Activated T-helper 1 cell treated with anti-CD3 and anti-CD28 coated beads, Interleukin-2, amount 50 U/mL, for 16 hours (primary cell): ENCODE measurements at places on chromosomes 7 and 10.

- no peak for DNase-seq
These were observed 33.8 kb upstream of the TOMM7 start for GRCh38 chr7:22856416-22856815.

DNA sequence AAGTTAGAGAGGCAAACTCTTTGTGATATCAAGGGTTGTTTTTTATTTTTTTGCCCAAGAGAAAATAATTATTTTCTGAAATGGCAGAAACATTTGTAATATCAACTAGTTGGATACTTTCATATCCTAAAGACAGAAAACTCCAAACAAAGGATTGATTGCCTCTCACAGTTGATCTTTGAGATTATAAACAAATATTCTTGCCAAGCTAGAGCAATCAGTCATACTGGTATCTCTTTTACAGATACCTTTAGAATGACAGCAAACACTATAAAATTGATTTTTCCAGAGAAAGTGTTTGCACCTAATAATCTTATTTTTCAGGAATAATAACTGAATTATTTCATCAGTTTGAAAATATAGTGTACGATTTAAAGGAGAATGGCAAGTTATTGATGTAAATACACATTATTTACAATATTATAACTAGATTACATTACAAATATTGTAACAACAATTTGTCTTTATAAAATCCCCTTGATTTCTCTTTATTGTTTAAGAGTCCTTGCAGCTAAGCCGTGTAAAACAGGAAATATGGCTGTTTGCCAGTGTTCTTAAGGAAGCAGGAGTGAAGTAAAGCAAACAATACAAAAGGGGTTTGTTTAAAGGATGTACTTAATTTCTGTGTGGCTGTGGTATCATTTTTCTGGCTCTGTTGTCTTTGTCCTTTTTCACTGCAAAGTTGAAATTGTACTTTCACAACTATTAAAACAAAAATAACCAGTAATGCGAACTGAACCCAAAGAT is 58.4 kb downstream of the MAPK8 start:
- DNase-seq = no peak

DNA sequence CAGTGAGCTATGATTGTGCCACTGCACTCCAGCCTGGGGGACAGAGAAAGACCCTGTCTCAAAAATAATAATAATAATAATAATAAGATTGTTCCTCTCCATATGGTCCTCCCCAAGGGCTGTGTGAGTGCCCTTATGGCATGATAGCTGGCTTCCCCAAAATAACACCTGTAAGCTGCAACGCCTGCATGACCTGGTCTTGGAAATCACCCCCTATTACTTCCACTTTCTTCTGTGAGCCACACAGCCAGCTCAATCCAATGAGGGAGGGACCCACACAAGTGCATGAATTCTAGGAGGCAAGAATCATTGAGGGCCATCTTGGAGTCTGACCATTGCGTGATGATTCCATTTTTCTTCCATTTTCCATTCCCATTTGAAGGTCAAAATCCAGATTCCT is 82.7 kb upstream of the CALN1 start:
- no peak for DNase-seq

DNA sequence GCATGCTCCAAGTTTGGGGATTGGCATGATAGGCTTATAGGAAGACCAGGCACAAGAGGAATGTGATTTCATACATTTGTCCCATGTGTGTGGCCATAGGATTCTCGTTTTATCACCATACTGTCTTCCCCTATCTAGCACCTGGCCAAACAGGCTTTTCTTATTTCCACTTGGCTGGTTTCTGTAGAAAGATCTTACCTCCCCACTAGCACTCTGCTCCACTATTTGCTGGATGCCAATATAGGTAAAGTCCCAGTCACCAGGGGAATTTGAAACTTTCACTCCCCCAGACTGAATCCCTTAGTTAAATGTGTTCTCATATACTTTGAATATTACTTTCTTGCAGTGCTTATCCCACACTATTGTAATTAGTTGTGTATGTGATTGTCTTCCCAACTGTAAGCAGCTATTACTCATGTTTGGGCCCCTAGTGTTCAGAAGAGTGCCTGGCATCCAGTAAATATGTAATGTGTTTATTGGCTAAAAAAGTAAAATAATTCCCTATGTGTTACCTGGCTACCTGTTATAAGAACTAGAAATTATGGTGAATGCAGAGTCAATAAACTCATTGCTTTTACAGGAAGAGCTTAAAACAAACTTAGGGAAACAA is 109.0 kb downstream of the LRMDA start:
- no peak for DNase-seq

DNA sequence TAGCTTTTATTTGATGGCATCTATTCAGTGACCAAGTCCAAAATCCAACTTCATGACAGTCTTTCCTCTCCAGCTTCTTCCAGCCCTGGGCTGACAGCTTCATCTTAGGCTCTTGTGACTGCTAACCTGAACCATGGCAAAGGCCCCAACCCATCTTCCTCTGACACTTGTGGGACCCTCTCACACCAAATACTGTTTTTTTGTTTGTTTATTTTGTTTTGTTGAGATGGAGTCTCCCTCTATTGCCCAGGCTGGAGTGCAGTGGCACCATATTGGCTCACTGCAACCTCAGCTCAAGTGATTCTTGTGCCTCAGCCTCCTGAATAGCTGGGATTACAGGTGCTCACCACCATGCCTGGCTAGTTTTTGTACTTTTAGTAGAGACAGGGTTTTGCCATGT is 265.2 kb downstream of the GATA3 start:
- no peak for DNase-seq

DNA sequence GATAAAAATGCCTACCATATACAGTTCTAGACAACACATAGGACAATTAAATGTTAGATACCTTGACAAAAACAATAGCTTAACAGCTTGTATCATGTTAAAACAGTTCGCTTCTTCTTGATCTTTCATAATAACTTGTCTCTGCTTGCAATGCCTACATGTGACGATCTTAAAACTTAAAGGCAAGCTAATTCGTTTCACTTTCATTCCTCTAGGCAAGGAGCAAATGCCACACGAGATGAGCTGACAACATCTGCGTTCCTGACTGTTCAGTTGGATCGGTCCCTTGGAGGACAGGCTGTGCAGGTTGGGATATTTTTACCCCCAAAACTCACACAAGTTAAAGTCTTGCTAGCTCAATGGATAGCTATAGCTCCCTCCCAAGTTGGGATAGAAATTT is 51.6 kb upstream of the ARL4A start:
- DNase-seq = no peak

- no peak for DNase-seq
These were observed 23.6 kb upstream of the ADCYAP1R1 start for GRCh38 chr7:31028417-31028992.

DNA sequence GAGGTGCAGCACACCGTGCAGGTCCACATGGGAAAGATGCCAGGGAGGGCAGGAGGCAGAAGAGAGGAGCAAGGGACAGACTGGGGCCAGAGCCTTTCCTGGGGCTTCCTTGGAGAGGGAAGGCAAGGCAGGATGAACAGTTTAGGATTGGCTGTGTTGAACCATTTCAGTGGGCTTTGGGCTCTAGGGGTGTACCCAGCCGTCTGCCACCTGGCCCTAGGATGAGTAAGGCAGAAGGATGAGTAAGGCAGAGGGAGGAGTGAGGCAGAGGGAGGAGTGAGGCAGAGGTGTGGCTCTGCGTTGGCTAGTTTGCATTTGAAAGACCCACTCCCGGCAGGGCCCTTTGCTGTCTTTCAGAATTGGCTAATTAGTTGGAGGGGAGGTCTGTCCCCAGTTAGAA is 31.5 kb upstream of the PRF1 start:
- DNase-seq = no peak

DNA sequence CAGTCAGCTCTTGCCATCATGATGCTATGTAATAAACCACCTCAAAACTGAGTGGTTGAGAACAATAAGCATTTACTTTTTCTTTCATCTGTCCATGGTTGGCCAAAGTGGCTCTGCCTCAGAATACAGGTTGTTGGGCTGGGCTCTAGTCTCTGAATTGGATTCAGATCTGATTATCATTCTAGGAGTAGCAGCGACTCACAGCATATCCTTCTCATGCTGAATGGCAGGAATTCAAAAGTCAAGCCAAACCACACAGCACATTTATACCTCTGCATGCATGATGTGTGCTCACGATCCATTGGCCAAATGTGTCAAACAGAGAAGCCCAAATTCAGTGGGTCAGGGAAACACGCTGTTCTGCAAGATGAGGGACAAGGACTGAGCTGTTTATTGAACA is 13.6 kb upstream of the GALNT11 start:
- no peak for DNase-seq

- DNase-seq = no peak
These were observed 207.2 kb upstream of the SVIL start for GRCh38 chr10:29841724-29842649.

- DNase-seq = no peak
These were observed 10.8 kb downstream of the UROS start for GRCh38 chr10:125812128-125812750.

GRCh38 chr7:936386-937054 is 18.0 kb downstream of the ADAP1 start:
- DNase-seq = no peak

GRCh38 chr7:7652798-7653540 is 12.4 kb downstream of the UMAD1 start:
- DNase-seq = no peak
